ENCODE measurements at places on chromosomes 4 and X.

DNA sequence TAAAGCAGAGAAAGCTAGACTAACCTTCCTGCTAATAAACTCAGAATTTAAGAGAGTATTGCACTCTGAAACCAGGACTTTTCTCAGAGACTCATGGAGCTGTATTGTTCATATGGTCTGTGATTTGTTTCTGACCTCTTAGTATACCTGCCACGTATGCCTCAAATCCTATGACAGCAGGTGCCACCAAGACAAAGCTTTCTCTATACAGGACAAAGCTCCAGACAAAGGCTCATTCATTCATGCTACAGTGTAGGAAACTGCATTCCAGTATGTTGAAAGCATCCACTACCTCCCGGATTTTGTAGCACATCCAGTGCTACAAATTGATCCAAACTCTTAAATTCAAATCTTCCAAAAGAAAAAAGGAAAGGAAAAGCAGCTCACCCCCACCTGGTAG is 178.3 kb downstream of the CHIC2 start:
- no peak for DNase-seq

DNA sequence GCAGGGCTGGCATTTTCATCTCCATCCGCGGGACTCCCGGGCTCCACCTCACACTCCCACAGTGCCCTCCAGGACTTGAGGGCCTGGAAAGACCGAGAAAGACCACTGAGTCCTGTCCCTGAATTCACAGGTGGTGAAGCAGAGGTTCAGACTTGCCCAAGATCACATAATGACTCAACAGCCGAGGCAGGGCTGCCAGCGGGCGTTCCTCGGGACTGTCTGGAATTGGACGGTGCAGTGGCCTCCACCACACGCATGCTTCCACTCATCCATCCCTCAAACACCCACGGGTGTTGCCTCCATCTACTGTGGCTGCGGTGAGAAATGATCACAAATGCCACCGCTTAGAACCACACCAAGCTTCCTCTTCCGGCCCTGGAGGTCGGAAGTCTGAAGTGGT is 6.9 kb upstream of the ADRA2C start:
- no peak for DNase-seq

DNA sequence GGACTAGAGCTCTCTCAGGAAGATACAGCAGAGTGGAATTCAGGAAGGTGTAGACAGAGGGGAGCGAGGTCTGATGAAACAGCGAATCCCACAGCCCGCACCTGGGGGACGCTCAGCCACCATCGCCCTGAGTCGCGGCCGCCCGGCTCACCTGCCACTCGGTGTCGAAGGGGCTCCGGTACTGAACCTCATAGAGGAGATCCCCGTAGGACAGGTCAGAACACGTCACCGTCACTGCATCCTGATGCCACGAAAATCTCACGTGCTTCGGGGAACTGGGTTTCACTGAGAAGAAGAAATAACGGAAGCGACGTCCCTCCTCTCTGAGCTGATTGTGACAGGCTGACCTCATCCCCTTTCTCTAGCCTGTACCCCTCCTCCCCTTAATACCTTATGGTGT is 10.2 kb downstream of the CRLF2 start:
- no peak for DNase-seq

GRCh38 chr4:10260777-10261176 is 144.2 kb upstream of the WDR1 start:
- no peak for DNase-seq

DNA sequence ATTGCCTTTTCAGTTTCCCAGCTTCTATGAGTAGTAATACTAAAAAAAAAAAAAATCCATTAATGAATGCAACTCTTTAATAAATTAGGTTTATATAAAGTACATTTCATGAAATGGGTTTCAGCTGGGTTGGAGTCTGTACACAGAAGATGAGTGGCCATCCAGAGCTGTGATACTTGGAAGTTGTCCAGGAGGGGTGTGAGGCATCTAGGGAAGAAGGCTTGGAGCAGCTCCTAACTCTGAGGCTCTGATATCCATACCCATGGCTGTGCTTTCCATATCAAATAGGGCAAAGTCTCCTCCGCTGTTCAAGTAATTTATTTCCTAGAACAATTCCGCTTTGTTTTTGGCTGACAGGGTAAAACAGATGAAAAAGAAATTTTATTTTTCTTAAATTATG is 423.3 kb upstream of the TENM3 start:
- DNase-seq, result no peak
